ENCODE measurements at places on chromosomes 6 and 20. TPM values are rescaled to one million over a fixed set of nuclear protein-coding genes. Genes with fewer than 3 reads are reported as not detected.

- DNase-seq = no peak
Observed at GRCh38 chr6:24903681-24904080, 32.1 kb downstream of the RIPOR2 start.

DNA sequence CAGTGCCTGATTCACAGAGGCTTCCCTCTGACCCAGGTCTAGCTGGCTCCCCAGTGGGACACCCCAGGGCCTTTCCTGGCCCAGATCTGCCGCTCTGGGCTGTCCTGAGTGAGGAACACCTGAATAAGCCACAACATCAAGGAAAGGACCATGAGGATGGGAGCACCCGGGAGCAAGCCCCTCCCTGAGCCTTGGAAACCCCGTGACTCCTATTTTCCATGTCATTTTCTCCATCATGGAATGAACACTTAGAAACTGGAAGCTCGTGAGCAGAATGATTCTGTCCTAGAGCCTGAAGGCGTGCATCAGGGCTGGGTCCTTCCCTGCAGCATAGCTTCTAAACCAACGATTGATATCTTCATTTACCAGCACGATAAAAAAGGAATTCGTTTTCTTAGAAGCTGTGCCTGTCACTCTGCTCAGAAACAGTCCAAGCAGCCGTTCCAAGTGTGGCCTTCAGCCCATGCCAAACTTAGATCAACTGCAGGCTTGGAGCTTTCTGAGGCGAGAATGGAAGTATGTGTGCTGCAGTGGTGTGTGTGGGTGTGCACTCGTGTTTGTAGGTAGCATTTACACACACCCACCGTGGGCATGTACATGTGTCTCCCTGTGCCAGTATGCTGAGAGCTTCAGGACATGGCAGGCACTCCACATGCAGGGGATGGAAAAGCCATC, 83.2 kb upstream of the FOXC1 start:
- DNase-seq = no peak

- no peak for DNase-seq
Observed at GRCh38 chr6:52661551-52661950, 9.4 kb upstream of the TMEM14A start.

The OPN5 gene
- total RNA-seq = not detected

The BACH2 gene
- 1.6 TPM for total RNA-seq

All from Panc1 (cell line).